Epithelial cell of proximal tubule (primary cell): ENCODE measurements at places on chromosomes 7 and 10. TPM values are rescaled to one million over a fixed set of nuclear protein-coding genes. Genes with fewer than 3 reads are reported as not detected.

The OR6V1 gene
- total RNA-seq: not detected in 2 replicates

The HOXA13 gene
- total RNA-seq: not detected in 2 replicates

The ANKRD30A gene
- total RNA-seq: not detected in 2 replicates

GRCh38 chr7:128135515-128136214 is 104.4 kb upstream of the LRRC4 start:
- no peak for DNase-seq

GRCh38 chr10:6465437-6465836 is 114.6 kb downstream of the PRKCQ start:
- no peak for DNase-seq

DNA sequence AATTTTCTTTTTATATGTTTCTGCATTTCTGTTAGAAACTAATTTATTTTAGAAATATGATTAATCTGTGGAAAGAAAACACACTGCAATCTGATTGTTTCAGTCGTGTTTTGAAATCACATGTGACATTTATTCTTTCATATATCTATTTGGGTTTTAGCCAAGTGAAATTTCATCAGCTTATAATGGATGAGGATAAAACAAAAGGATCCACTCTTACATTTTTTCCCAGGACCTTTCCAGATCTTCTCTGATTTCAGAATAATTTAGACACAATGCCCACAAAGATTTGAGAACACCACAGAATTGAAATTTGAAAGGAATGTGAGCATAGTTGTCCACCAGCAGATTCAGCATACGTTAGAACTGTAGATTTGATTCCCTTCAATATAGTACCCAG is 29.1 kb downstream of the CBLL1 start:
- DNase-seq: no peak
